Right cardiac atrium (tissue), 5 donors: ENCODE measurements at places on chromosomes 13 and 19. TPM values are rescaled to one million over a fixed set of nuclear protein-coding genes. Genes with fewer than 3 reads are reported as not detected.

TMEM255B gene
- 8.8 TPM for total RNA-seq

EFNA2 gene
- total RNA-seq, result not detected

ZNF681 gene
- total RNA-seq, result 0.47 TPM

FOSB gene
- total RNA-seq, result 16.3 TPM

AKAP8 gene
- total RNA-seq, result 19.2 TPM

ZNF772 gene
- total RNA-seq, result 22.0 TPM

SBSN gene
- not detected for total RNA-seq

ACER1 gene
- not detected for total RNA-seq

GARIN5A gene
- 1.9 TPM for total RNA-seq

PAK4 gene
- total RNA-seq, result 24.4 TPM

GPC5 gene
- total RNA-seq, result 2.6 TPM

KLK15 gene
- not detected for total RNA-seq

ZNF726 gene
- total RNA-seq, result 0.51 TPM

CASP14 gene
- not detected for total RNA-seq

RUBCNL gene
- 1.1 TPM for total RNA-seq

TMEM86B gene
- total RNA-seq, result 1.5 TPM

SNRPA gene
- total RNA-seq, result 39.0 TPM

FGF21 gene
- total RNA-seq, result not detected

MLNR gene
- not detected for total RNA-seq

LRRC63 gene
- not detected for total RNA-seq

ASPDH gene
- not detected for total RNA-seq

HSD11B1L gene
- total RNA-seq, result 7.1 TPM

CBLC gene
- not detected for total RNA-seq

KLK2 gene
- not detected for total RNA-seq

AMER2 gene
- total RNA-seq, result not detected

NLRP5 gene
- not detected for total RNA-seq

ERICH6B gene
- total RNA-seq, result not detected

NTF4 gene
- not detected for total RNA-seq

KLF1 gene
- not detected for total RNA-seq

EXOC3L2 gene
- 4.8 TPM for total RNA-seq

CEACAM7 gene
- not detected for total RNA-seq

HIPK4 gene
- 0.11 TPM for total RNA-seq

PODNL1 gene
- 3.2 TPM for total RNA-seq

LGALS4 gene
- 0.60 TPM for total RNA-seq

HNRNPA1L2 gene
- total RNA-seq, result 4.2 TPM

THSD1 gene
- total RNA-seq, result 5.8 TPM

HPN gene
- total RNA-seq, result 3.9 TPM

NCCRP1 gene
- total RNA-seq, result not detected

STOML3 gene
- total RNA-seq, result not detected

CRLF1 gene
- total RNA-seq, result 64.0 TPM

CGB1 gene
- total RNA-seq, result not detected

PALM gene
- total RNA-seq, result 84.9 TPM

ZNF552 gene
- 3.3 TPM for total RNA-seq

GPR12 gene
- not detected for total RNA-seq

LRRC4B gene
- 1.2 TPM for total RNA-seq

CERS1 gene
- 1.9 TPM for total RNA-seq

STXBP2 gene
- total RNA-seq, result 12.1 TPM

PPFIA3 gene
- 10.6 TPM for total RNA-seq

IGFL3 gene
- total RNA-seq, result not detected

C2CD4C gene
- 0.62 TPM for total RNA-seq

ZNF155 gene
- 6.9 TPM for total RNA-seq

GAPDHS gene
- total RNA-seq, result not detected

ACTMAP gene
- 6.1 TPM for total RNA-seq

CATSPERD gene
- total RNA-seq, result not detected

DACH1 gene
- total RNA-seq, result 3.9 TPM

CD33 gene
- 6.0 TPM for total RNA-seq

PRR19 gene
- 0.20 TPM for total RNA-seq

RASIP1 gene
- 13.8 TPM for total RNA-seq

TUBA3C gene
- total RNA-seq, result not detected
